NCI-H1105 treated with DMSO at 0.1 percent for 48 hours (cell line): ENCODE measurements at places on chromosomes 4 and X.

- DNase-seq = no peak
Observed at GRCh38 chr4:177680308-177680707, 238.1 kb upstream of the AGA start.

- DNase-seq = no peak
Observed at GRCh38 chr4:1952719-1953118, 56.1 kb downstream of the NELFA start.

DNA sequence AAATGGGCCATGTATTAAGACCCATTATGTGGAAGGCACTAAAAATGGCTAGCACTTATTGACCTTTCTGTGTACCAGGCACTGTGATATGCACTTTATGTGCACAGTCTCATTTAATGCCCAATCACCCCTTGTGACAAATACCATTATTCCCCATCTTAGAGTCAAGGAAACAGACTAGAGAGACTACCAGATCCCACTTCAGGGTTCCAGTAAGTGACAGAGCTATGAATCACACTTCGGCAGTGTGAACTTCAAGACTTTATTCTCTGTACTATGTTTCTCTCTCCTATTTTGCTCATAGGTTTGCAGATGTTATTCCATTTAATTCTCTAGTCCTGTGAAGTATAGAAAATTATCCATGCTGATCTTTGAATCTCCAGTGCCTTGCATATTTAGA is 107.0 kb downstream of the NFKB1 start:
- DNase-seq = no peak

DNA sequence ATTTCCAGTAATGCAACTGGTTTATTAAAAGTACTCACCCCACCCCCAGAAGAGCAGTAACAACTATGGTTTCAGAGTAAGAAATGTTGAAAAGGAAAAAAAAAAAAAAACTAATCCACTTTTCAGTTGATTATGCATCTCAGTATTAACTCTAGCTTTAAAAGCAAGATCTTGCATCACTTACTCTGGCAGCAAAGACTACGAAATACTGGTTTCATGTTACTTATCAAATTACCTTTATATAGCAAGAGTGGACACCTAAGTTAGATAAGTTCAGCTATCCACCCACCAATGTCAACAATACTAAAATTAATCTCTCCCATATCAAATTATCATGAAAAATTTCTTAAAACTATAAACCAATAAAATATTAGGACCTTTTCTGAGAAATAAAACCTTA is 105.0 kb downstream of the ABCB7 start:
- no peak for DNase-seq

DNA sequence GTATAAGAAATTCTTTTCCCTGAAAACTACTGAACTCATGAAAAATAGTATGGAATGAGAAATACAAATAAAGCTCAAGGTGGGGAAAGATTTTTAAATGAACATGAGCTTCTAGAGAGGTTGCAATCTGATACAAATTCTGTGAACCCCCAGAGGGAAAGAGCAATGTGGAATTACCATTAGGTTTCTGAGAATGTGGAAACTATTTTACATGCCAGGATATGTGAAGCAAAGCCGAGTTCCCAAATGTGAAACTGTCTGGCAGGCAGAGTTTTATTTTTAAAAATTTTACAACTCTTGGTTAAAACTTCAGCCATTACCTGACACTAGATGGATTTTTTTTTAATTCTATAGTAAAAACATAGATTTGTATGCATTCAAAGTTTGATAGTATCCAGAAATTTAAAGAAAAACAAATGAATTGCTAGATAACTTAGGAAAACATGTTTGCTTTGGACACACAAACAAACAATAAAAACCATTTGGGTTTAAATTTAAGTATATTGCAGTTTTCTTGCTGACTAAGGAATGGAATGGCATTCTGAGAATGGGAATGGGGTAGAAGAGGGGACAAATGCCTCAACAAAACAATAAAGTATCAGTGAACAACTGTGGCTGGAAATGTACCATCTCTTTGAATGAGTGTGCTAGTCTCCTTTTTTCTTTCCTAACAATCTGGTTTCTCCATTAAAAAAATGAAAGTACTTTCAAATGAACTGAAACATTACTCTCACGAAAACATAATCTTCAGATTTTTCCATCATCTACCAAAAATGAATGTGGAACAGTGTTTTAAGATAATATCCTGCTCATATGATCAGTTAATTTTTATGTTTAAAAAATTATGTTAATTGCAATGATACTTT is 99.6 kb downstream of the PCDH18 start:
- no peak for DNase-seq

DNA sequence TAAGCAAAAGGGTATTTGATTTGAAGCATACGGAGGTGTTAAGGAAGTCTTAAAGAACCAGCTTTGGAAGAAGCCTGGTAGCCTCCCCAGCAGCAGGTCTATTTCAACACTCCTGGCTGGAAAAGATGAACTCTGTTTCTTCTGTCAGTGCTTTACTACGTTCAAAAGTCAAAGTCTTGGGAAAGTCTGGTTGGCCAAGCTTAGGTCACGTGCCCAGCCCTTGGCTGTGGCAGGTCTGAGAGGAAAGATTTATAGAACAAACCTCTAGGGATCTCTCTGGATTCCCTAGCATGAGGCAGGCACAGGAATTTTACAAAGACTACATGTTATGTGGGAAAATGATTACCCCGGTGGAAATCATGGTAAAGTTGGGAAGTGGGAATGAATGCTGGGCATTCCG is 8.6 kb upstream of the ARHGAP10 start:
- no peak for DNase-seq

DNA sequence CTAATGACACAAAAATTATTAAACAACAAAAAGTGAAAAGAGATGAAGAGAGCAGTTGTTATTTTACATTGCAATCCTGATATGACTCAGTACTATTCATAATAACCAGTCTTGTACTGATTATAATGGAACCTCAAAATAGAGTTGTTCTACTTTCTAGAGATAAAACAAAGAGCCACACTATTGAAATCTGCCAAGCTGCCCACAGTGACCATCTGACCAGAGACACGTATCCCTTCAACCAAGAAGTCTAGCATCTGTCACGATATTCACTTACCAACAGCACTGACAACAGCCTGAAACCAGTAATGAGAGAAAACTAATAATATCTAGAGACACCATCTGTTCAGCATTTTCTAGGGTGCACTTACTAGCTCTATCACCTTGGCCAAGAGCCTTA is 466.7 kb downstream of the NKX6-1 start:
- DNase-seq = no peak

DNA sequence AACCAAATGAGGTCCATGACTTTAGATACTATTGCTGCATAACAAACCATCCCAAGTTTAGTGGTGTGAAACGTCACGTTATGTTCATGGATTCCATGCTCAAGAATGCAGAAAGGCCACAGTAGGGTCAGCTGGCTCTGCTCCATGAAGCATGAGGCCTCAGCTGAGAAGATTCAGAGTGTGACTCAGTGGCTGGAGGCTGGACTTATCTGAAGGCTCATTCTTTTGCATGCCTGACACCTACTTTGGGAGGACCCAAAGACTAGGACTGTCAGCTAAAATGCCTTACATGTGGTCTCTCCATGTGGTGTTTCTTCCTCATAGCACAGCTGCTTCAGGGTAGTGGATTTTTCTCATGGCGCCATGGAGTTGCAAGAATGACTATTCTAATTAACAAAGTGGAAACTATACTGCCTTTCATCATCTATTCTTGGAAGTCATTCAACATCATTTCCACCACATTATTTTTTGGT is 11.5 kb upstream of the CCDC149 start:
- DNase-seq = no peak

DNA sequence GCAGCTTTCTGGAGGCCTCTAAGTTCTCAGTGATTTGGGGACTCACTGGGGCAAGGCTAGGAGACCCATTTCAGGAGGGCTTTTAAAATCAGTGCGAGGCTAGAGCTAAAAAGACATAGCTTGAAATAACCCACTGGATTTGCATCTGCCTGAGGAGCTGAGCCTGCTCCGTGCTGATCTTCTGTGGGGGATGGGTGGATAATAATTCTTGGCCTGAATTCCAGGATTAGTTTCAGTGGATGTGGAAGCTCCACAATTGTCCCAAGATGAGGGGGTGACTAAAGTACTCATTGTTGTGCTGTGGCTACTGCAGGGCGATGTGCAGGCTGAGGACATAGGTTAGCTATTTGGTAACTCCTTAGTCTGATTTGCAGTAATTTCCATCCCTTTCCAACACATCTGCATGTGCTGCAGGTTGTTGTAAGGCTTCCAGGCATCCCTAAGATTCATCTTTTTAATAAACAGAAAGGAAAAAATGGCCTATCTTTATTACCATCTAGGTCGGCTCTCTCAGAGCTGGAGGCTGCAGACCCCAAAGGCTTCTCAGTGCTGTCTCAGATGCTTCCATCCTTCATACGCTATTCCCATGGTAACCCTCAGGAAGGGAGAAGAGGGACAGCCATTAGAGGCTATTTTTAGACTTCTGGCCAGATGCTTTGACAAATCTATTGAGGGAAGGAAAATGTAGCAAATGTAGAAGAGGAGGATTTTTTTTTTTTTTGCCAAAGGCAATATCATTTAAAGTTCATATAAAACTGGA is 63.4 kb downstream of the GRXCR1 start:
- no peak for DNase-seq

DNA sequence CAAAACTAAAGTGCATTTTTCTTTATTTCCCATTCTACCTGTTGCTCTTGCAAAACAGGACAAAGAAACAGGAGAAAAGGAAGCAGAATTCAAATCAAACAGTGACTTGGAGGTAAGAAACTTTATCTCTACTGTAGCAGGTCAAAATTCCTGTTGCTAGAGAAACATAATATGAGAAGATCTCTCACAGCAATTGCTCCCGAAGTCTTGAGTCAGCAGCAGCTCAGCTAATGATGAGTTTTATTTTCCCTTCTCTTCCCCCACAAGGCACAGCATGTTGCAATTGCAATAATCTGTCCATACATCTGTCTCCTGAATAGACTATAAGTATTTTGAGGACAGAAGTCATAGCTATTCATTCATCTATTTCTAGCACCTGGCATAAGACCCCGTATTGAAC is 112.7 kb downstream of the CLNK start:
- no peak for DNase-seq

- no peak for DNase-seq
Observed at GRCh38 chr4:17788956-17789355, 7.5 kb upstream of the FAM184B start.

DNA sequence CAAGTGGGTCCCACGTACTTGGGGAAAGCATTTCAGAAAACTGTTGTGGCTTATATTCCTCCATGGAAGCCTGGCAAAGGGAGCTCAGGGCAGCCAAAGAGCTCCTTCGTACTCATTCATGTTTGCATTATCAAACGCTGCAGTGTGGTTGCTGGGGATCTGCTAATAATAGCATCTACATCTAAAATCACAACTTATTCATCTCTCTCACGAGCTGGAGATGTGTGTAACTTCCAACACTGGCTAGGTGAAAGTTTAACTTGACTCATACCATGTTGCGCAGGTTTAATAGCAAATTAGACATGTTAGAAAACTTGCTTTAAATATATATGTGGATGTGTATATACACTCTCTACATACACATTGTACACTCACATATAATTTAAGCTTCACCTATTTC is 415.1 kb downstream of the AFF2 start:
- DNase-seq = no peak

DNA sequence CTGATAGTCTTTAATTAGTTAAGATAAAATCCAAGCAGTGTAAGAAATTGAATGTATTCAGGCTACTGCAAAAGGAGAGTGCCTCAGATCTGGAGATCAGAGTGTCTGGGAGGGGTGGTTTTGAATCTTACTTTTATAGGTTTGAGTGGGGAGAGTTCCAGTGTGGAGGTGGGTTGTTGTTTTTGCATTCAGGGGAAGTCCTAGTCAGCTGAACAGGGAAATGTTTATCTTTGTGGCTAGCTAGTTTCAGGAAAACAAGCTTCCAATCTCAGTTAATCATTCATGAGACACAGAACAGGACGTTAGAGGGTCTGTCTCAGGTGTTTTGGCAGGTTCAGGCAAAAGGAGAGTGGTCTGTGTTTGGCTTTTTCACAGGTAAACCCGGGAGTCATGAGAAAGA is 26.0 kb downstream of the ZNF81 start:
- no peak for DNase-seq

- no peak for DNase-seq
Observed at GRCh38 chr4:74942251-74942917, 9.5 kb downstream of the PARM1 start.

DNA sequence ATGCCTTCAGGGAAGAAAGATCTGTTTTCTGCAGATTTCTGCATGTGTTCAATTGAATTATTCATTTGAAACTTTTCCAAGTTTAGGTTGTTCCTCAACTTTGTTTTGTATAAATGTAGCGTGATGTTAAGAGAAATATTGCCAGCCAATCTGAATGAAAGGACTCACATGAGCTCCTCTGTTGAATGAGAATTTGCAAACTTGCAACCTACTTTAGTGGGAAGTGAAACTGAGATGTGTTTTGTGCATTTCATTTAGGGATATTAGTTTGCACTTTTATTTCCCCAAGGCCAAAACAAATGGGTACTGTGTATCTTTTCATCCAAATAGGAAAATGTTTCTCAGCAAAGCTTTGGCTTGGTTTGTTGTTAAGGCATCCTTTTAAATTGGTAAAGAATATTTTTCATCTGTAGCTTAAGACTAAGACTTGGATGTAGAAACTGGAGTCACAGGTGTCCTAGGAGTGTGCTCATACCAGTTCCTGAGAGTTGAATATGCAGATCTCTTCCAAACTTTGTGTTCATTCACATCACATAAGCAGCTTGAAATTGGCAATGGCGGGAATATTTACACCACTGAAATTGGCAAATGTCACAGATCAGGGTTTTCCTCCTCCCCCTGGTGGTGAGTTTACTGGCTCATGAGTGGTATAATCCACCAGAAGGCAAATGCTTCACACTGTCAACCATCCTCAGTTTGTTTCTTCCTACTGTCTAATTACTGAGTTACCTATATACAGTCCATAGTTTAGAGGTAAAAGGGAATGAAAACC is 193.6 kb upstream of the BANK1 start:
- no peak for DNase-seq

- no peak for DNase-seq
Observed at GRCh38 chr4:71300964-71301363, 37.9 kb upstream of the SLC4A4 start.
